ACHN (cell line): ENCODE measurements at places on chromosomes 2 and 18.

- no peak for DNase-seq
Measured at GRCh38 chr2:213846856-213847255, 562.6 kb downstream of the SPAG16 start.

- no peak for DNase-seq
Measured at GRCh38 chr18:26421503-26421902, 126.8 kb downstream of the KCTD1 start.

DNA sequence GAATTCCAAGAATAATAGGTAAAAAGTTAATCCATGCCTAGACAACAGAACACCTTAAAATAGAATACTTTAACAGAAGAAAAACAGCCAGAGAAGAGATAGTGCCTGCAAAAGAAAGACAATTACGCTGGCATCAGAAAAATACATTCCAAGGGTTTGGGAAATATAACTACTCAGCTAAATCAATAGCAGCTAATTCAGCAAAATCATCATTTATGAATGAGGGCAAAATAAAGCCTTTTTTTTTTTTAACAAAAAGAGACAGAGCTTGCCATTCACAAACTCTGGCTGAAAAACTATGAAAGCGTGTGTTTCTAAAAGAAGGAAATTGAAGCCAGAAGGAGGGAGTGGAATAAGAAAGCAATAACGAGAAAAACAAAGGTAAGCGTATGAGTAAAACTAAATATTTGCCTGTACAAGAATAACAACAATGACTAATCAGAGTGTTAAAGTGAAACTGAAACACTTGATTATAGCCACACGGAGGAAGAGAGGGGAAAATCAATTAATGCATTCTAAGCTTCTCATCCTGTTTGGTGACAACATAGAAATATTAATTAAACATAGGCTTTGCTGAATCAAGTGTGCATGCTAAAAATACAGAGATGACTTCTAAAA is 90.2 kb downstream of the EHD3 start:
- peak; percentile 29 for DNase-seq

DNA sequence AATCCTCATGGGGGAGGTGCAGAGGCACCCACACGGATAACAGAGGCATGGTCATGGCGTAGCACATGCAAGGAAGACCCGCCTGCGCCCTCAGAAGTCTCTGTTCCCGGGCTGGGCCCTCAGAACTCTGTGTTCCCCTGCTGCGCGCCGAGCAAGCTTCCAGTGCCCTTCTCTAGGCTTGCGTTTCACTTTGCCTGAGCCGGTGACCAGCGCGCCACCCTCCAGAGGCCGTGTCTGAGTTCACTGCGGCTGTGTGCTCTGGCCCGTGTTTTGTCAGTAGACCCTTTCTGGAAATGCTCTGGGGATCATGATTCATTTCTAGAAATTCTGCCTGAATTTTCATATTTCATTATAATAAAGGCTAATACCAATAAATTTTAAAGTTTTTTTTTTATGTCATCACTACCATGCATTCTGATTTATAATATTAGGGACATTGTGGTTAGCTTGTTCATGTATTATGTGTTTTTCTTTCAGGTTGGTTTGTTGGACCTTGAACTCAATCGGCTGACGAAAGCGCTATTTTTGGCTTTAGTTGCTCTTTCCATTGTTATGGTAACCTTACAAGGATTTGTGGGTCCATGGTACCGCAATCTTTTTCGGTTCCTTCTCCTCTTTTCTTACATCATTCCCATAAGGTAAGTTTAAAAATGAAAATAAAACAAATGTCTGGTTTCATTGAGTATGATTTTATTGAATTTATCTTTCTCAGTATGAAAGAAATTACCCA is 142.7 kb upstream of the NFATC1 start:
- no peak for DNase-seq

GRCh38 chr2:235669983-235670962 is 176.4 kb downstream of the AGAP1 start:
- DNase-seq = peak; percentile 6

DNA sequence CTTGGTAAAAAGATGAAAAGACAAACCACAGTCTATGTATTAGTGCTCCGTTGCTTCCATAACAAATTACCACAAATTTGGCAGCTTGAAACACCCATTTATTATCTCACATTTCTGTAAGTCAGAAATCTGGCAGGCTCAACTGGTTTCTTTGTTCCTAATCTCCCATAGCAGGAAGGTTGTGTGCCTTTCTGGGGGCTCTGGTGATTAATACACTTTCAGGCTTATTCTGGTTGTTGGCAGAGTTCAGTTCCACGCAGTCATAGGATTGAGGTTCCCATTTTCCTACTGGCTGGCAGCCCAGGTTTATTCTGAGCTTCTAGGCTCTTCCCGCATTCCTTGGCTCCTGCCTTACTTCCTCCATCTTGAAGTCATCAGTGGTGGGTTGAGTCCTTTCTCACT is 189.3 kb downstream of the ANAPC1 start:
- no peak for DNase-seq

DNA sequence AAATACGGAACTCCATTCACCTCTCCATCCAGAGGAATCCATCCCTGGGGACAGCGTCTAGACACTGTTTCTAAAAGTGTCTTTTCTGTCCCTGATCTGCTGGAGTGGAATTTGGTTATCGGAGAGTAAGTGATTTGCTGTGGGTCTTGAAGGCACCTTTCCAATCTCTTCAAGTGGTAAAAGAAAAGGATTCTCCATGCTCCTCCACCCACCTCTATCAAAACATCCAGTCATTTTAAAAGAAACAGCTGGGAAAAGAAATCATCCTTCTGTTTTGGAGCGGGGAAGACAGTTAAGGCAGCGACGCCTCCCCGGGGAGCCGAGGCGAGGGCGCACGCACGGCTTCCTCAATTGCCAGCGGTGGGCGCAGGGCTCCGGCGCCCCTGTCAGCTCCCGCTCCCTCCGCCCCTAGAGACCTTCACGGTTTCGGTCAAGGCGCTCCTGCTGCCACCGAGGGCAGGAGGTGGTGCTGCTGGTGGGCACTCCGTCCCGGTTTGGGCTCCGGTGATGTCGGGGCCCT is 547 bp downstream of the SLC35F5 start:
- peak; percentile 52 for DNase-seq

GRCh38 chr2:132038179-132038882 is 123.4 kb downstream of the ANKRD30BL start:
- no peak for DNase-seq

- no peak for DNase-seq
Measured at GRCh38 chr2:187617905-187618304, 63.7 kb upstream of the TFPI start.

DNA sequence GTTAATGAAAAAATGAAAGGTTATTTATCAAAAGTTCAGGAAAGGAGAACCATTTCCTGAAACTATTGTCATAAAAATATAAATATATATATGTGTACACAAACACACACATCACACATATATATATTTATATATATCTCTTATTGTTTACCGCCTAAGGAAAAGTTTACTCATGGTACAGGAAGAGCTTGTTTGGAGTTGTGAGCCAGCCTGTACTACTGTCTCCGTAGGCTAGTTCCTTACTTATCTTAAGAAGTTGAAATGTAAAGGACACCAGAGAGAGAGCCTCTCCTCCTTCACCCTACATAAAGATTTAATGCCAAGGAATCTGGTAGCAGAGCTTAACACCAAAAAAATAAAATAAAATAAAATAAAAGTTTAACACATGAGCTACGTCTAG is 19.6 kb downstream of the DSC1 start:
- no peak for DNase-seq

- no peak for DNase-seq
Measured at GRCh38 chr2:15822151-15823044, 118.0 kb upstream of the MYCN start.

DNA sequence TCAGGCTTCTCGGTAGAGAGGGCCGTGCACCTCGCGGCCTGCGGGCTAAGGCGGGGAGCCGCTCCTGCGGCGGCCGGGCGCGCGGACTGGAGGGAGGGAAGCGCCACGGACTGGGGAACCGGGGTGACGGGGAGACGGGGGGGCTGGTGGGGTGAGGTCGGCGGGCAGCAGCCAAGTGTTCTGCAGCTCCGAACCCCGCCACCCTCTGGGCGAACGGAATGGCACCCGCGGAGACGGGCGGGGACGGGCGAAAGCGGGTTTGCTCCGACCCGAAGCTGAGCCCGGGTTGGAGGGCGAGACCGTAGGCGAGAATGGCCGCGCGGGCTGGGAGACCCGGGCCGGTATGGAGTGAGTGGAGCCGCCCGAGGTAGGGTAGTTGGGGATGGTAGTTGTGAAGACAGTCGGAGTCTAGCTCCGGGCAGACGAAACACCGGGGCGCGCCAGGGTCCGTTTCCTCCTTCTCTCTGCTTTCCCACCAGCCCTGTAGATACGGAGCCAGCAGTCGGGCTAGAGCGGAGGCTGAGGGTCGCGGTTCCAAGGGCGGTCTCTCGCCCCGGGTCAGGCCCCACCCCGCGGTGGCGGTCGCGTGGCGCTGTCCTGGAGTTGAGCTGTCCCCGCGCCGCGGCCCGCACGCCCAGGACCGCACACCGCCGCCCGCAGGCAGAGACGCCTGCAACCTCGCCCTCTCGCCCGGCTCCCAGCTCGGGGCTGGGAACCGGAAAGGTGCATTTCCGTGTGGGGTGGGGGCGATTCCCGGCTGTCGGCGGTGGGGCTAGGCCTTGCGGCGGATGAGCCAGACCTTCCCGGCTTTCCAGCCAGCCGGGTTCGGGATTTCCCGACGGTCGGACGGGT is 160.3 kb upstream of the SIX2 start:
- peak; percentile 46 for DNase-seq

DNA sequence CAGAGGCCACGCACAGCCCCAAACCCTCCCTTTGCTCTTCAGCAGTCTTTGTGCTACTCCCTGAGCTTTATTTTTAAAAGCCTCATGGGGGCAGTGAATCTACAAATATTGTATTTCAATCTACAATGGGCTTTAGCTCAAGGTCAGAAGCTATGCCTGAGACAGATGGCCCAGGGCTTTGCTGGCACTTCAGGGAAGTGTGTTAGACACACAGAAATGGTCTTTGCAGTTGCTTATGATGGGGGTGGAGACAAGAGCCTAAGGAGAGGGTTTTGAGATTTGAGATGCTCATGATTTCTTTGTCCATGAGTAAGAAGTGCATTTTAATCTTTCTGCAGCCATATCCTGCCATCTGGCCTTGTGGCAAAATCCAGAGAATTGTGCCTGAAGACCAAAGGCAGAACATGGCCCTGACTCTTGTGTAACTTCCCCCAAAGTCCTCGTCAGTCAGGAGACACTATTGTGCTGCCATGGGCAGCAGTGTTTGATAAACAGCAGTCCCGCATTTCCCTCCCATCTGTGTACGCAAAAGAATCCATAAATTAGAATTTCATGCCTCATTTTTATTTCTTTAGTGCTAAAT is 92.6 kb downstream of the VAPA start:
- peak; percentile 19 for DNase-seq

DNA sequence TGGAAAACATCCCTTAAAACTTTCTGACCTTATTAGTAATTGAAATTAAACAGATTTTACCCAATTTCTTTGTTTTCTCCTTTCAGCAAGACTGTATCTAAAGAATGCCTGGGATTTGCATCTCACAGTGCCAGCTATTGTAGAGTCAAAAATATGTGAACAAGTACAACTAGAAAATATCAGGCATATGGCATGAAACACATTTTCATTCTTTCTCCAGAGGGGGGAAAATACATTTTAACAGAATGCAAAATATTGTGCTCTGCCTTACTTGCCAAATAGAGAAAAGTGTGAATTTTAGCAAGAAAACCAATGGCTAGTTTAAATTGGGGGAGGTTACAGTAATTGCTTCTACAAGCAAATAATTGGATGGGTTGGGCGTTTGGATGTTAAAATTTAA is 366.6 kb upstream of the FIGN start:
- DNase-seq = no peak

GRCh38 chr2:74887960-74888700 is 54.2 kb downstream of the HK2 start:
- no peak for DNase-seq

GRCh38 chr18:55699233-55699765 is 111.3 kb upstream of the TCF4 start:
- no peak for DNase-seq

- DNase-seq = no peak
Measured at GRCh38 chr2:54671875-54672589, 51.4 kb upstream of the EML6 start.
